ENCODE measurements at places on chromosomes 4 and X.

DNA sequence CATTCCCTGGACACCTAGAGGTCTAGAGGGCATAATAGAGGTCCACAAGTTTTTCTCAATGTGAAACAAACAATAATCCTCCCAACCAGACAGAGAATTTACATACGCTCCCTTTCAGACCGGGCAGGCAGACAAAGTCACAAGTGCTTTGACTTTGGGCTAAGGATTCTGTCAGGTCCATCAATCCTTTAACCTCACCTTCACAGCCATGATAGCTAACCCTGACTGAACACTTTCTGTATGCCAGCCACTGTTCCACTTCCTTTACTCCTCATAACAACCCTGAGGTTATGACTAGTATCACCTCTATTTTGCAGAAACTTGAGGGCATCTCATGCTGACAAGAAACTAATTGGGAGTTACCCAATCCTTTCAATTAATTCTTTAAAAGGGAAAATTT is 118.8 kb upstream of the AFF2 start:
- H3K4me3 ChIP-seq: no peak overlapping the region
- DNase-seq: no peak
- H3K4me1 ChIP-seq: no peaks in the 10 kb centered on the region
- no peaks in the 10 kb centered on the region for H3K27me3 ChIP-seq
- no peak overlapping the region for H3K27ac ChIP-seq

DNA sequence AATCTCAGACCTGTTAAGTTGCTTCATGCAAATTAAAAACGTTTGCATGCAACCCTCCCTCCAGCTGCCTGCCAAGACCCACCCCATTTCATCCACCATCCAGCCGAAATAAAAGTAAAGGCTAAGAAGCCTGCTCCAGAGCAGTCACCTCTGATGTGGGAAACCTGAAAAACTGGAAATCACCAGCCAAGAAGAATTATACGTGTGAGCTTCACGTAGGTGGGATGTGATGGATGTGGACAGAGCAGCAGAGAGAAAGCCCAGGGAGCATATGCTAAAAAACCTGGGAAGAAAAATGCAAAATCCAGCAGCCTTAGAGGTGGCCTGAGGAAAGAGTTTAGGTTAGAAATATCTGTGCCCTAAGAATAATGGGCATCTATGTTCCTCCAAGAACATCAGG is 160.6 kb upstream of the STS start:
- no peaks in the 10 kb centered on the region for H3K36me3 ChIP-seq
- no peak overlapping the region for H3K4me3 ChIP-seq
- no peak for DNase-seq
- no peaks in the 10 kb centered on the region for H3K4me1 ChIP-seq

DNA sequence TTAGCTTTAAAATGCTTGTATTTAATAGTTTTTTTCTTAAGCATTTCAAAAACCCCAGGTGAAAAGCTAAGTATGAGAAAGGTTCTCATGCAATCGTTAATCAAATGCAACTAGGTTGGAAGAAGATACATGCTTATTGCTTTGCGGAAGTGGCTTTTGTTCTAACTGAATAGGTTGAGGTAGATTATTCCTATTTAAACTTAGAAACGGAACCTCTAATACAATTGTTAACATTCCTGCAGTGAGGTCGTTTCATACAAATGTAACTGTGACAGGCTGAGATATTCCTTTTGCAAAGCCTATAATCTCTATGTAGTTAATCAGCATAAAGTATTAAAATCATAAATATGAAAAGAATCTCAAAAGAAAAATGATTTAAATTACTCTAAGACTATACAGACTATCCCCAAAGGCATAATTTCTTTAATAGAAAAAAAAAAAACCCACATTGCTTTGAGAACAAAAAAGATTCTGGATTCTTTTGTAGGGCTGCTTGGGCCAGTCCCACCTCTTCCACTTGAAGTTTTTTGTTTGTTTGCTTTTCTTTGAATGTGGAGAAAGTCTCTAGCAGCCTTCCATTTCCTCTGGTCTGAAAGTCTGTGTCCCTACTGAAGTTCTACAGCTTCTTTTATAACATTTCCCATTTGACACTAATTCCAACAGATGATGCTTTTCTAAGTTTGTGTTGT is 25.6 kb upstream of the SORBS2 start:
- DNase-seq: no peak
- no peaks in the 10 kb centered on the region for H3K4me1 ChIP-seq
- no peaks in the 10 kb centered on the region for H3K36me3 ChIP-seq
- H3K27ac ChIP-seq: no peak overlapping the region
- H3K27me3 ChIP-seq: no peaks in the 10 kb centered on the region

GRCh38 chr4:74624351-74625151 is 169.8 kb downstream of the BTC start:
- H3K4me3 ChIP-seq: no peak overlapping the region
- no peak for DNase-seq
- no peaks in the 10 kb centered on the region for H3K27me3 ChIP-seq
- H3K4me1 ChIP-seq: no peaks in the 10 kb centered on the region

DNA sequence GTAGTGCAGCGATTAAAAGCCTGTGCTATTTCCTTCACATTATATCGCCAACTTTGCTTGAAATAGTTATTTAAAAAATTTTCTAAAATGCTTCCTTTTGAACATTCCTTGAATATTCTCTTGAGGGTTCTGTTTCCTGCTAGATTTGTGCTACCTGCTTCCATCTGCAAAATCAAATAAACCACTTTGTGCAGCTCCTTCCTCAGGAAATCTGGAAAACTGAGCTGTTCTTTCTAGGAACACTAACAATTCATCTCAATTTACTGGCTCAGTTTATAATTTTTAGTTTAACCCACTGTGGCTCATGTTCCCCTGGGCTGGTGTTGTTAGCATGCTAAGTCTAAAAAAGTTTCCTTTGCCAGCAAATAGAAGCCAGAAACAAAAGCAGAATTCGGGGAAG is 88.1 kb upstream of the LCORL start:
- no peaks in the 10 kb centered on the region for H3K27me3 ChIP-seq
- H3K4me3 ChIP-seq: no peak overlapping the region
- H3K27ac ChIP-seq: no peak overlapping the region

DNA sequence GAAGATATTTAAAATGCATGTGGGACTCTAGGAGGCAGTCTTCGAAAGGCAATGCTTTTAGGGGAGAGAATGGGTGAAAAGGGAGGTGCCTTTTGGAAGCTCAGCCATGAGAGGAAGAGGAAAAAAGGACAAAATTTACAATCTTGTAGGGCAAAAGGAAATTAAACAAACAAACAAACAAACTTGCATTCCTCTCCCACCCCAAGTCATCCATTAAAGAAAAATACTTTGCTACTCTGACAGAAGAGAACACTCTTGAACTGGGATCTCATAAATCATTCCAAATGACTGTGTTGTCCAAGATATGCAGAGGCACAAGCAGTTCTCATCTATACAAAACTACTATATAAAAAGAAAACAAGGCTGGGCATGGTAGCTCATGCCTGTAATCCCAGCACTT is 46.7 kb downstream of the HELQ start:
- no peaks in the 10 kb centered on the region for H3K27me3 ChIP-seq
- no peak for DNase-seq
- H3K4me1 ChIP-seq: no peaks in the 10 kb centered on the region
- H3K36me3 ChIP-seq: peaks cover 9% of the 10 kb centered on the region
- no peak overlapping the region for H3K4me3 ChIP-seq

GRCh38 chr4:6469144-6469543 is 3.3 kb downstream of the PPP2R2C start:
- H3K4me3 ChIP-seq: no peak overlapping the region
- no peak overlapping the region for H3K27ac ChIP-seq
- peaks cover 16% of the 10 kb centered on the region for H3K27me3 ChIP-seq
- H3K36me3 ChIP-seq: no peaks in the 10 kb centered on the region

- H3K27me3 ChIP-seq: no peaks in the 10 kb centered on the region
- no peak overlapping the region for H3K4me3 ChIP-seq
- no peak for DNase-seq
- no peaks in the 10 kb centered on the region for H3K4me1 ChIP-seq
Observed at GRCh38 chr4:129335276-129335675, 239.3 kb downstream of the C4orf33 start.

DNA sequence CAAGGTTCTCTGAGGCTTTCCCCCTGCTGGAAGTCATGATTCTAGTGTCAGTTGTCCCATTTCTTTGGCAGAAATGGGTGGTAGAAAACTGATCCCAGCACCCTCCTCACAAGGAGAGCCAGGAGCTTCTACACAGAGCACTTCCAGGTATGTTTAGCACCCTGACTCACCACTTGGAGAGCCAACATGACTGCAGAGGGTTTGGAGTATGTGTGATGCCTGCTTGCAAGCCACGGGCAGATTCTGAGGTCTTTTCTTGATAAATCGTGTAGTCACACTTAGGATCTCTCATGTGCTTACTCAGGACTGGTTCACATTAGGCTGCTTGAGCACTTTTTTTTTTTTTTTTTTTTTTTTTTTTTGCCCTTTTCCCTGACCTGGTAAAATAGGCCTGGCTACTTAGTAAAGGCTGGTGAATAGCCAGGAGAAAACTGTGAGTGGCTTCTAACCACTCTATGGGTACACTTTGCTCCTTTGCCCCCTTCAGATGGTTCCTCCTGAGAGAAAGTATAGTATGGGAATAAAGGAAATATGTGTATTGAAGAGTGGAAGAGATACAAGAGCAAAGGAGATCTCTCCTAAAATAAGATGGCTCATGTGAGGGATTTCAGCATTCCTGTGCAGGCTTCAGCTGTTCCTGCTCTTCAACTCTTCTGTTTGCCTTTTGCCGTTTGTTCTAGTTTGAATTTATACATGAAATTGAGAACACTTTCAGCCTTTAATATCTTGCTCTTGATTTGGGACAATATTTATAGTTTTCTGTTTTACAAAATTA is 103.6 kb downstream of the EMCN start:
- no peak overlapping the region for H3K4me3 ChIP-seq
- DNase-seq: no peak
- no peaks in the 10 kb centered on the region for H3K27me3 ChIP-seq
- H3K27ac ChIP-seq: no peak overlapping the region

DNA sequence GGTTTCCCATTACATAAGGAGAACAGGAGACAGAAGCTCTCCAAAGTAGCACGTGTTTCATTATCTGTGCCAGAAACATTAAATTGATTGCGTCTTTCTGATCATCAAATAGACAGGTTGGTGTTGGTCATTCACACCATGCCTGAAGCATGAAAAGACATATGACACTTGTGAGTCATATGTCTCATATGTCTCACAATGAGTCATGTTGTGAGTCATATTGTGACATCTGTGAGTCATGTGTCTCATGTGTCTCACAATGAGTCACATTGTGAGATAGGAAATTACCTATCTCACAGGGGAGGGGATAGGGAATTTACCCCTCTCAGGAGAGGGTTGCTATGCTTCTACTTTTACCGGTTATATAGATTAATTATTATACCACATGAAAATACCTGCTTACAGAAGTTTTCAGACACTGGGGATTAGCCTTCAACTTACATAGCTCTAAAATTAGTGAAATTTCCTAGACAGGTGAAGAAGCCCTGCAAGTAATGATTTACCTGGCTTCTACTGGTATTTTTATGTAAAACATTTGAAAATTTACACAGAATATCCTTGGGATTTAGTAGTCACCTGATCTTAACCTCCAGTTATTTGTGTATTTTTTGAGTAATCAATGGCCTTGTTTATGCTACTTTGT is 80.8 kb downstream of the NPFFR2 start:
- no peak overlapping the region for H3K4me3 ChIP-seq
- no peak for DNase-seq
- H3K27ac ChIP-seq: no peak overlapping the region
- H3K27me3 ChIP-seq: no peaks in the 10 kb centered on the region
- no peaks in the 10 kb centered on the region for H3K4me1 ChIP-seq
- H3K36me3 ChIP-seq: no peaks in the 10 kb centered on the region

DNA sequence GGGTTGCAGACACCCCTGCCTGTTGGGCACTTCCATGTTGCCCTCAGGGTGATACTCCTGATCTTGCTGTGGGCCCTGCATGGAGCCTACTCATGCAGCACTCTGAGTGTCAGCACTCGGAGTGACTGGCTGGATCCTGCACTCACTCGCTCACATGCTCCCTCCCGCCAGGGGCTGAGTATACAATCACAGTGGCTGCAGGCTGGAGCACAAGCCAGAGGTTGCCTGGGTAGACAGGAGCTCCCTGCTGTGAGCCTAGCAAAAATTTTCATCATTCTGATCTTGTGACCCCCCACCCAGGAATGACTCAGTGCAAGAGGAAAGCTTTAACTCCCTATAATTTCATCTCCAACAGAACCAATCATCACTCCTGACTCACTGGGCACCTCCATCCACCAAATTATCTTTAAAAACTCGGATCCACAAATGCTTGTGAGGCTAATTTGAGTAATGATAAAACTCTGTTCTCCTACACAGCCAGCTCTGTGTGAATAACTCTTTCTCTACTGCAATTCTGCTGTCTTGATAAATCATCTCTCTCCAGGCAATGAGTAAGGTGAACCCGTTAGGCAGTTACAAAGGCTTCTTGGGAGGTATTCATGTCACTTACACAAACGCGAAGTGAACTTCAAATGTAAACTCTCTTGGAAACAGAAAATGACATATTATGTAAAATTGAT is 1180.8 kb upstream of the PABPC4L start:
- no peaks in the 10 kb centered on the region for H3K27me3 ChIP-seq
- H3K4me1 ChIP-seq: no peaks in the 10 kb centered on the region
- H3K27ac ChIP-seq: no peak overlapping the region
- DNase-seq: no peak

DNA sequence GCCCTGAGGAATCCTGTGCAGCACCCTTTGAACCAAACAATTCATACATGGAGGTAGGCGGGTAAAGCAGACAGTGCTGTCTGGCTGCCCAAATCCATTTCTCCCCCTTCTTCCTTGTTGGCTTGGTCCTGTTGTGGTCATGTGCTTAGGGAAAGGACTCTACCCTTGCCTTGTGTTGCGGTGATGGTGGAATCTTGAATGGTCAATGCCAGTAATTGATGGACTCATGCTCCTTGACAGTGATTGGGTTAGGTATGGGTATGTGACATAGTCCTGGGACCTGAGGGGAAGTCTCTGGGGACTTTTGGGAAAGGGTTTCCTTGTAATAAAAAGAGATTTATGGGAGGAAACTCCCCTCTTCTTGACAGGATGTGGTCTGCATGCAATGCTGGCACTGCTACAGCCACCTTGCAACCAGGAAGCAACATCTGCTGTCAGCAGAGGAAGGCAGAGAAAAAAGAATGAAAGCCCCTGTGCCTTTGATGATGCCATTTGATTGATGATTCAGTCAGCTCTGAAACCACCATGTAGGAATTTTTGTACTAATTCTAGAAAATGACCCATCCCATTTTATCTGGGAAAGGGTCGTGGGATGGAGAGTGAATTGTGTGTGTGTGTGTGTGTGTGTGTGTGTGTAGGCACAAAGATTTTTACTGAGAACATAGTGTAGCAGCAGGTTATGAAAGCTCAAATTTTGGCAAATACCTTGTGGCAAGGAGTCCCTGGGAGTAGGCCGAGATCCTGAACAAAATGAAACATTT is 30.0 kb upstream of the HUWE1 start:
- no peak overlapping the region for H3K4me3 ChIP-seq
- DNase-seq: no peak
- no peaks in the 10 kb centered on the region for H3K27me3 ChIP-seq
- H3K4me1 ChIP-seq: no peaks in the 10 kb centered on the region
- no peak overlapping the region for H3K27ac ChIP-seq
- H3K36me3 ChIP-seq: no peaks in the 10 kb centered on the region

GRCh38 chr4:181939199-181939945 is 303.8 kb upstream of the TENM3 start:
- no peak overlapping the region for H3K4me3 ChIP-seq
- no peaks in the 10 kb centered on the region for H3K4me1 ChIP-seq
- no peaks in the 10 kb centered on the region for H3K36me3 ChIP-seq
- no peak for DNase-seq
- no peak overlapping the region for H3K27ac ChIP-seq

Measured in kidney (tissue), 22 donors.